ENCODE measurements at places on chromosomes 16 and 17.
A peak's percentile ranks its signal among the peaks of the same experiment; 100 is the strongest.

- DNase-seq = no peak
Observed at GRCh38 chr16:76940251-76940650, 250.7 kb upstream of the MON1B start.

DNA sequence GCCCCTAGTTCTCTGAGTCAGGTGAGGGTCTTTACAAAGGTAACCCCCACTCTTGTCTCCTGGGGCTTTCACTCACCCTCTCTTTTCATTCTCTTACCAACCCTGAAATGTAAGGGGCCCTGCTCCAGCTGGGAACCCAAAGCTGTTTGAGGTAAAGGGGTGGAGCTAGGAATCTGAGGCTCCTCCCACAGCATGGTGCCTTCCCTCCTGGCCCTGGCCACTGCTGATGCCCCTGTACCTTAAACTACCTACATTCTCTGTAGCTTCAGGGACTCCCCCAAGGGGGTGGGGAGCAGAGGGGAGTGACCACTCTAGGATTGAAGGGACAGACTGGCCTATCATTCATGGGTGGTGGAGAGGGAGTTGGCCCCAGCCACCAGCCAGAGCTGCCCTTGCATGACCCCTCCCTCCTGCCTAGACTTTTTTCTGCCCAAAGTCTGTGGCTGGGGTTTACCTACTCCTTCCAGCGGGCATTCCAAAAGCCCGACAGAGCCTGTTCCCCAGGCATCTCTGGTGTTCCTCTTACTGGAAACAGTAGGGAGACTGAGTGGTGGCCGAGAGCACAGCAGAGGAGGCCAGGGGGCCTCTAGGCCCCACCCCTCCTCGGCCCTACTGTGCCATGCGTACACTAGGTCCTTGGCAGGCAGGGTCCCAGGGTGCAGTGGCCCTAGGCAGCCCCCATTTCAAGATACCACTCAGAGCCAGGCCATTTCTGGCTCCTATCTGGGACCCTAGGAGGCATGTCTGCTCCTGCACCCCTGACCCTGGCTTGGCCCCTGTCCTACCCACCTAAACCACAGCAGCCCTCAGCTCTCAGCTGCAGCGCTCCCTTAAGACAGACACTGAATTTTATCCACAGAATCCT lies 9.5 kb downstream of the DOK4 start:
- DNase-seq = no peak

DNA sequence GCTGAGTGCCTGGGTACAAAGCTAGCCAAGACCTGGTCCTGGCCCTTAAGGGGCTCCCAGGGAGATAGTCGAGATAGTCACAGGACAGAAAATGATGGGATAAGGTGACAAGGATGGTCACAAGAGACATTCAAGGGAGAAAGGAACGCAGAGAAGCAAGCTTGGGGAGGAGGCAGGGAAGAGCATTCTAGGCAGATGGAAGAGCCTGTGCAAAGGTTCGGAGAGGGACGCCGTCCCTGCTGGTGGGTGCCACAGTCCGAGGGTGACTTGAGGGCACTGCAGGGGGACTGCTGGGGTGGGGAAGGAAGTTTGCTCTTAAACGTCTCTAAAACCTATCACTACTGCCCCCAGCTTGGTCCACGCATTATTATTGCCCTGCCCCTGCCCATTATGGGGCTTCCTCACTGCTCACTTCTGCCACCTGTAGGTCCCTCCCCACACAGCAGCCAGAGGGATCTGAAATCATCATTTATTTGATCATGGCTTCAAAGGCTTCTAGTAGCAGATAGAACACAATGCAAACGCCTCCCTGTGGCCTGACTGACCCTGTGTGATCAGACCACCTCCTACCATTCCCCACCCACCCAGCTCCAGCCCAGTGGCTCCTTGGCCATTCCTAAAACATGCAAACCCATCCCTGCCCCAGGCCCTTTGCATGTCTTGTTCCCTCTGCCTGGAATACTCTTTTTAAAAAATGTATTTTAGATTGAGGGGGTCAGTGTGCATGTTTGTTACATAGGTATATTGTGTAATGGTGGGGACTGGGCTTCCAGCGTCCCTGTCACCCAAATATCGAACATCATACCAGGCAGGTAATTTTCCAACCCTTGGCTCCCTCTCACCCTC lies 60.3 kb downstream of the RMI2 start:
- DNase-seq = peak; percentile 69

- peak; percentile 35 for DNase-seq
Observed at GRCh38 chr17:17685775-17686291, 4.6 kb downstream of the RAI1 start.

DNA sequence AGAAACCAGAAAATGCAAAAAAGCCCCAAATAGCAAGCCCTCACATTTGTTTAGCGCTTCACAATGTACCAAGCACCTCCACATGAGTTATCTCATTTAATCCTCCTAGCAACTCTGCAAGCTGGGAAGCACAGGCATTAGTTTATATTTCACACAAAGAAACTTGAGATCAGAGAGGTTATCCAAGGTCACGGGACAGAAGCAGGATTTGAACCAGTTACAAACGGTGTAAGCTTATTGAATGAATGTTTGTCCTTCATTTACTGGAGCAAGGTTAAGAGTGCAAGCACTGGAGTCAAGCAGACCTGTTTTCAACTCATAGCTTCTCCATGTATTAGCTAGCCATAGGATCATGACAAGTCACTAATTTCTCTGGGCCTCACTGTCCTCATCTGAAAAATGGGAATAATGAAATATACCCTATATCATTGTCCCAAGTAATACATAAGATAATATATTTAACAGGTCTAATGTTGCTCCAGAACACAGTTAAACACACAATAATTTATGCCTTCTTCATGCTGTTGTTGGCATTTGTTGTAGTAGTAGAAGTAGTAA lies 6.1 kb upstream of the HLF start:
- DNase-seq = no peak

- no peak for DNase-seq
Observed at GRCh38 chr17:79651266-79651665, 40.4 kb upstream of the RBFOX3 start.

- no peak for DNase-seq
Observed at GRCh38 chr16:52603015-52603414, 56.1 kb upstream of the TOX3 start.

- DNase-seq = no peak
Observed at GRCh38 chr17:8870406-8871040, 3.0 kb upstream of the PIK3R6 start.

- no peak for DNase-seq
Observed at GRCh38 chr16:85246473-85246872, 134.2 kb upstream of the CIBAR2 start.

DNA sequence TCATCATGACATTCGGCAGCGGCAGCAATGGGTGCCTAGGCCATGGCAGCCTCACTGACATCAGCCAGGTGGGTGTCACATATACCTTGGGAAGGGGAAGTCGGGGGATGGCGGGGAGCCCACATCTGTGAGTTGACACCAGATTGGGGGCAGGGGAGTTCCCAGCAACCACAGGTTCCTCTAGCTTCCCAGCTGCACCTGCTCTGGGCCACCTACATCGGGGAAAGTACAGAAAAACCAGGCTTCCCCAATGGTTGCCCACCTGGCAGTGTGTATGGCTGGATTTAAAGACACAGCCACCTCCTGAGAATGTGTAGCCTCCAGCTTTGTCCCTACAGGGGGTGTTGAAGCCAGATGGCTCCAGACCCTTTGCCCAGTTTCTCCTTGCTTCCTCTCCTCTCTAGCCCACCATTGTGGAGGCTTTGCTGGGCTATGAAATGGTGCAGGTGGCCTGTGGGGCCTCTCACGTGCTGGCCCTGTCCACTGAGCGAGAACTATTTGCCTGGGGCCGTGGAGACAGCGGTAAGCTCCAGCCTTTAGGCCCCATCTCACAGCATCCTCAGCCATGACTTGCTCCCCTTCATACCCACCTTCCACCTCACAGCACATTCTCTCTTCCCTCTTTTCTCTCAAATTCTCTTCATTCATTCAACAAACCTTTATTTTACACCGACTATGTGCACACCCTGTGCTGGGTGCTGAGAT lies 5.0 kb upstream of the TRAF4 start:
- DNase-seq = no peak

DNA sequence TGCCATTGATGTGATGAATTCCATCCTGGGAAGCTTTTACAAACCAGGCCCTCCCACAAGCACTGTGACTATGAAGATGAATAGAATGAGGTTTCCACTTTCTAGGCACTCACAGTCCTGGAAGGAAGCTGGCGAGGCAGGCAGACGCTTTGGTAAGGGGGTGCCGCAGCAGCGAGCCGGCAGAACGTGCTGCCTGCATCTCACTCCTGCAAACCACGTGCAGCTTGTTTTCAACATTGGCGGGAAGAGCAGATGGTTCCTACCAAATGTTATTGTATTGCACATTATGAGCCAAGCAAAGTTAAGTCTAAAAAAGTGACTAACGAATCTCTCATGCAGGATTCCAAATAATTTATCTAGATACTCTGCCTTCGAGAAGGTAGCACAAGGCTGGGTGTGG lies 3.7 kb upstream of the DNAI2 start:
- DNase-seq = no peak

- DNase-seq = no peak
Observed at GRCh38 chr16:29898804-29899515, 390 bp downstream of the SEZ6L2 start.

- peak; percentile 53 for DNase-seq
Observed at GRCh38 chr17:4944554-4945175, 3.7 kb downstream of the PFN1 start.
